ENCODE measurements at places on chromosomes 7 and 10.

DNA sequence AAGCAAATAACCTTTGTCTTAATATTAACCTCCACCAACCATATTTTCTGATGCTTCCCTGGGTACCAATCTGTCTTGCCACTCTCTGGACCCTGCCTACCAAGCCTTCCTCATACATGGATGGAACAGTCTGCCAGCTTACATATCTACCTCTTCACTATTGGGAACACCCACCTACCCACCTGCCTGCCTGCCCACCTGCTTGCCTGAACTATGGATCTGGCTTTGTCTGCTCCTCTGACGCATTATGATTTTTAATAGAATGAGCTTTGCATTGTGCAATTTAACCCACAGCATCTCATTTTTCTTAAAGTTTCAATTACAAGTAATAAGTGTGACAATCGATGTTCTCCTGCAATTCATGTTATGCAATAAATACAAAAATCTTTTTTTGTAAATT lies 137.9 kb upstream of the LSM8 start:
- DNase-seq = no peak

DNA sequence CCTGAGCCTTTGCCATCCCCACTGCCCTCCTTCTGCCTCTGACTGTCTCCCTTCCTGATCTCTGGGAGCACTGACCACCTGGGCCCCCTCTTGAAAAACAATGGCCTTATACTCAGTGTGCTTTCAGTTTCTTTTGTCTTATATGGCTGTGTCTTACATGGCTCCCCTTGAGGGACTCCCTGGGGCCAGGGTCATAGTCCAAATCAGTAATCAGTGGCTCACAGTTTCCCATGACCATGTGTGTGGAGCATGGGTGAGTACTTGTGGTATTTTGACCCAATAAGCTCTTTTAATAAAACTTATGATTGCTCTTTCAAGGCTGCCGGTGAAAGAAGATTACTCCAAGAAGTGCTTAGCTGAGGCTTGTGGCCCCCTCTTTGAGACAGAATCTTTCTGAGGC lies 62.4 kb upstream of the PCBD1 start:
- DNase-seq = no peak

- DNase-seq = no peak
Observed at GRCh38 chr7:115851291-115851690, 179.3 kb downstream of the TFEC start.

GRCh38 chr10:52801947-52802346 lies 29.4 kb upstream of the MBL2 start:
- DNase-seq = no peak

GRCh38 chr10:124074501-124075109 lies 18.8 kb downstream of the CHST15 start:
- peak; percentile 23 for DNase-seq

DNA sequence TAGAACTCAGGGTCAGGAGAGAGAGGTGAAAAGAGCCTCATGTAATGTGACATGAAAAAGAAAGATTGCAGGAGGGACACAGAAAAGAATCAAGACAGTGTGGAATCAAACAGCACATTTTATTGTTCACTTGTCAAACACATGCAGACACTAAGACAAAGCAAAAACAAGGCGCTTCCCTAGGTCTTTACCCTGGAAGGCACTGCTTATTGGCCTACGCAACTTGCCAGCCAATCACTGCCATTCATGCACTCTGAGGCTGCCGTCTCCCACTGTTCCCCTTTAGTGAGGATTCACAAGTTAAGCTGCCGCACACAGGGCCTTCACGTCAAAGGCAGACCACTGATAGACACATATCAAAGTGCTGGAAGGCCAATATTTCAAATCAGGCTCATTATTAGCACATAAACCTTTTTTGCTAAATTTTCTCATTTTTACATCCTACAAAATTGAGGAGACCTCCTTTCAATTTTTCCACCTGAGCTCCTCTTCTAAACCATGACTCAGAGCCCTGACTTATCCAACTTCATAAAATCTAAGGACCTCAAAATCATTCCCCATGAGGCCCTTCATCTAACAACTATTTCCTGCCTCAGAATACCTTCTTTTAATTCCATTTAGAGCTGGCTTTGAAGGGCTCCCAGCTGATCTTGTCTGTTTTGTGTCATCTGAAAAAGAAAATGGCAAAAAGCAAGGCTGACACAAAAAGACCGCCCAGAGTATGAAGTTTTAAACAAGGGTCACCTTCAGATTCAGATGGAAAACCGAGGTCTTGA lies 149.4 kb downstream of the CHCHD3 start:
- DNase-seq = no peak

DNA sequence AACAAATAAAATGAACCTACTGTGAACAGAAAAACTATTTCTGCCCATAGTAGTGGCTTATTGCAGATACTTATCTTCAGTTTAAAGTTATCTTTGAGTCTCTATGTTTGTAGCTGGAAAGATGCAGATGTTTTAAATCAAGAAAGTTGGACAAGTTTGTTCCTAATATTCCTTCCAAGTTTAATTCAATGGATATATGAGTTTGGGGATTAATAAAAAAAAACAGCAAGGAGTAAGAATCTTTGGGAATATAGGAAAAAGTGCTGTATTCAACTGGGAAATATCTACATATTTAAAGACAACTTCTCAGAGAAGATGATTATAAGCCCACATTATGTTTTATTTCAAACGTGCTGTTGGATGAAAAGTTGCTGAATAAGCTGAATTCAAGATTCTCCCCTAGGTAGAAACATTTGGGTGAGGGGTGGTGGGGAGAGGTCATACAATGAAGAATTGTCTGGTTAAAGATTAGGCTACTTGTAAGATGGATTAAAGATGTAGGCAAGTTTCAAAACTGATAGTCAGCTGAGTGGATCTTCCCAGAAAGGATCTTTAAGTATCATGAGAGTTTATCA lies 1135.2 kb downstream of the CNTNAP2 start:
- no peak for DNase-seq

DNA sequence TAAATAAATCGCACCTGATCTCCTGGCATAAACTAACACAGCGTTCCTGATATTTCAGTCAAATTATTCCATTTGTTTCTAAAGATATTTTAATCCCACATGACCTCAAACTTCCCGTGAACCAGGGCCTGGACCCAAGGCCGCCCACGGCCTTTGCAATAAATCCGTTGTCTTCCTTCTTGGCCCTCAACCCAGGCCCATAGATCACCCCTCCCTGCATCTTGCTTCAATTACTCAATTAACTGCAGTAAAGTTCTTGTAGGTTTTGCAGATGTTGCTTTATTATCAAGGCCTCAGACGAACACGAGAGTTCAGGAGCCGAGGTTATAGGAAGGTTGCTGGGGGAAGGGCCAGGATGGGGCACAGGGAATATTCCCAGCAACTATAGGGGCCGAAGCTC lies 249.4 kb downstream of the RAB11FIP2 start:
- DNase-seq = no peak

GRCh38 chr10:108450280-108450679 lies 1285.8 kb upstream of the SORCS1 start:
- no peak for DNase-seq

DNA sequence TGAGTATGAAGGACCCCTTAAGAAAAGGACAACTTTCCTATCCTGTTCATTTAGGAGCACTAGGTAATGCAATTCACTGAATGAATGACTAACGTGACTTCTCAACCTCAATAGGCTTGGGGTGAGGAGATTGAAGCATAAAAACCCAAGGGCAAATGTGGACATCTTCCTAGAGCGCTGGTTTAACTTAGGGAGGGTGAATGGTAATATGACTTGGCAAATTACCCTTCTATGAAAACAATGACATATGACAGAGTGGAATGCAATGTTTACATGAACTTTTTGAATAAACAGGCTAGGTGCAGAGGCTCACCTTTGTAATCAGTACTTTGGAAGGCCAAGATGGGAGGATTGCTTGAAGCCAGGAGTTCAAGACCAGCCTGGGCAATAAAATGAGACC lies 83.9 kb upstream of the ANK3 start:
- no peak for DNase-seq

DNA sequence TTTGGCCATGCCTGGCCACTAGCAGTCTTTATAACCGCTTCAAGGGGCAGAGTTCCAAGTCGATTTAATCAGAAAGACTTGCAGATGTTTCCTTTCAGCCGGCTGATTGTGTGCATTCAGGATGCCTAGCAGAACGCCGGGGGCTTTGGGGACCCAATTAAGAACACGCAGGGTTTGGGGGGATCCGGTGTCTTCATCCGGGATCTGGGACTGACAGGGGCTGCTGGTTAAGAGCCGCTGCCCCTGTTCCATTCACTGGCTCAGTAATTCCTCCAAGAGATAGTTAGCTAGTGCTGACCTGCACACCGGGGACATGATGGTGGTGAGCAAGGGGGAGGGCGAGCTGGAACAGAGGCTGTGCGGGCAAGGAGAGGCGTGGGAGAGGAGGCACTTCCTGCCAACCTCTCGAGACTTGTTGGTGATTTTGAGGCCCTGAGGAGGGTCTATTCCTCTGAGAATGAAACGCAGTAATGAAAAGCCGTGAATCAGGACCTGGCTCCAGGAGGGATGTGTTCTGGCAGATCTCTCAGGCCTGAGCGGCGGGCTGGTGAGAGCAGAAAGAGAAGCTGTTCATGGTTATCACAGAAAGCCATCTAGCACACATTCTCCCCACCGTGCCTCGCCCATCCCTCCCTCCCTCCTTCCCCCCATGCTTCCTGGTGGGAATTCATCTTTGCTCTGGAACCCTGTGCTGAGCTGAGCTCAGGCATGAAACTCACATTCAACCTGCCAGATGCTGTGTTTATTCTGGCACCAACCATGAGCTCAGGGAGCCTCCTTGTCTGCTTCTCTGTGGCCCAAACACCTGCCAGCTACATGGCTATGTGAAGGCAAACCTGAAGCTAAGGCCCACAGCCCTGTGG lies 152.0 kb downstream of the CCDC3 start:
- no peak for DNase-seq

DNA sequence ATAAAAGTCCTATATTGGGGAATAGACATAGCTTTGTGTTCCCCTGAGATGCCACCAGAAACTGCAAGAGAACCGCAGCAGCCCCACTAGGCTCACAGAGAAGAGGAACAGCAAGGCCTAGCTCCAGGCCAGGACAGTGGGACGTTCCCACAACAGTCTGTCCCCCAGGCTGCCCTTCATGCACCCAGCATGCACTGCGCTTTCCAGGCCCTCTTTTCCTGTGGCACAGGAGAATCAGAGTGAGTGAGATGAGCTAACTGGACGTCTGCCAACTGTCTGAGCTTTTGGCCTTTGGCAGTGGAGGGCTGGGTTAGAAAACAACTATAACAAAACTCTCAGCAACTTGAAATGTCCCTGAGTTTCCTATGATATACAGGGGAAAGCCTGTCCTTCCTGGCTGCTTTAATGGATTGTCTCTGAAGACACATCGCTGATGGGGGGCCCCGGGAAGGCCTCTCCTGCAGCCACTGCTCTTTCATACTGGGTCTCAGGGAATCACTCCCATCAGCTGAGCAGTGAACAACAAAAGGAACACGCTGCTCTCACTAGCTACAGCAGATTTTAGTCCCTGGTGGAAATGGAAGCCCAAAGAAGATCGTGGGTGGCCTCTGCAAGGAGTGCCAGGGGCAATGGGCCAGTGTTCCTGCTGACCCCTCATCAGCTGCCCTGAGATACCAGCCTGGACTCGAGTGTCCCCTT lies 53.5 kb downstream of the PODXL start:
- no peak for DNase-seq

DNA sequence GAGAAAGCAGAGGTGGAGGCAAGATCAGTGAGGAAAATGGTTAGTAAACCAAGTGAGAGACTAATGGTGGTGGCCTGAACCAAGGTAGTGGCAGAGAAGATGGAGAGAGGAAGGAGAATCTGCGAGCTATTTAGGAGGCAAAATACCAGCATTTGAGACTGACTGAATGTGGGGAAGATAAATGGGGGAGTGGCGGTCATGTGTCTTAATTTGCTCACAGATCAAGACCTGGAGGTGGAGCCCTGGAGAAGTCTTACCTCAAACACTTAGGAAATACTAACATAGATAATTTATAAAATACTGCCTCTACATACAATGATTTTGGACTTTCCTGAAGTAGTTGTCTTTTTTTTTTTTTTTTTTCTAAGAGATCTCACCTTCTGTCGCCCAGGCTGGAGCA lies 34.7 kb downstream of the ICA1 start:
- no peak for DNase-seq

GRCh38 chr10:100662067-100662466 lies 83.3 kb upstream of the PAX2 start:
- no peak for DNase-seq

- DNase-seq = no peak
Observed at GRCh38 chr10:132328106-132328505, 3.9 kb upstream of the LRRC27 start.
